H9 (cell line): ENCODE measurements at places on chromosomes 12 and 14.

GRCh38 chr12:116137318-116137717 is 140.2 kb downstream of the MED13L start:
- no peak for DNase-seq

DNA sequence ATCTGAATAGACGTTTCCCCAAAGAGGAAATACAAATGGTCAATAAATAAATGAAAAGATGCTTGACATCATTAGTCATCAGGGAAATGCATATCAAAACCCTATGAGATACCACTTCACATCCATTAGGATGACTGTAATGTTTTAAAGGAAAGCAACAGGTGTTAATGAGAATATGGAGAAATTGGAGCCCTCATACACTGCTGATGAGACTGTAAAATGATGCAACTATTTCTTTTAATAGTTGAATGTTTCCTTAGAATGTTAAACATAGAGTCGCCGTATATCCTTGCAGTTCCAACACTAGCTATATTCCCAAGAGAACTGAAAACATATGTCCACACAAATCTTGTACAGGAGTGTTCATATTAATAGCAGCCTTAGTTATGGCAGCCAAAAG is 133.2 kb downstream of the SLC38A4 start:
- no peak for DNase-seq

- DNase-seq = no peak
Observed at GRCh38 chr12:26805401-26805971, 27.5 kb downstream of the ITPR2 start.

- no peak for DNase-seq
Observed at GRCh38 chr14:23692416-23692815, 56.3 kb downstream of the DHRS2 start.

GRCh38 chr14:62143245-62143644 is 381.0 kb downstream of the SNAPC1 start:
- no peak for DNase-seq
